ENCODE measurements at places on chromosomes 11 and 22. TPM values are rescaled to one million over a fixed set of nuclear protein-coding genes. Genes with fewer than 3 reads are reported as not detected.

MS4A4A gene
- polyA plus RNA-seq, result 38.2 TPM

SYT13 gene
- 0.33 TPM for polyA plus RNA-seq

KLHL22 gene
- 10.2 TPM for polyA plus RNA-seq

SHANK2 gene
- 0.64 TPM for polyA plus RNA-seq

APOBEC3B gene
- 1.4 TPM for polyA plus RNA-seq

TMEM191C gene
- polyA plus RNA-seq, result 0.64 TPM

SYNGR1 gene
- polyA plus RNA-seq, result 13.0 TPM

MS4A12 gene
- polyA plus RNA-seq, result not detected

LINC01488 gene
- not detected for polyA plus RNA-seq

TTC36 gene
- 12.6 TPM for polyA plus RNA-seq

OR2AG2 gene
- 0.02 TPM for polyA plus RNA-seq

MMP27 gene
- not detected for polyA plus RNA-seq

SLC22A8 gene
- not detected for polyA plus RNA-seq

TMPRSS5 gene
- polyA plus RNA-seq, result 1.7 TPM

LARGE1 gene
- polyA plus RNA-seq, result 7.9 TPM

OR8G1 gene
- not detected for polyA plus RNA-seq
